ENCODE measurements at places on chromosomes 7 and 10.

DNA sequence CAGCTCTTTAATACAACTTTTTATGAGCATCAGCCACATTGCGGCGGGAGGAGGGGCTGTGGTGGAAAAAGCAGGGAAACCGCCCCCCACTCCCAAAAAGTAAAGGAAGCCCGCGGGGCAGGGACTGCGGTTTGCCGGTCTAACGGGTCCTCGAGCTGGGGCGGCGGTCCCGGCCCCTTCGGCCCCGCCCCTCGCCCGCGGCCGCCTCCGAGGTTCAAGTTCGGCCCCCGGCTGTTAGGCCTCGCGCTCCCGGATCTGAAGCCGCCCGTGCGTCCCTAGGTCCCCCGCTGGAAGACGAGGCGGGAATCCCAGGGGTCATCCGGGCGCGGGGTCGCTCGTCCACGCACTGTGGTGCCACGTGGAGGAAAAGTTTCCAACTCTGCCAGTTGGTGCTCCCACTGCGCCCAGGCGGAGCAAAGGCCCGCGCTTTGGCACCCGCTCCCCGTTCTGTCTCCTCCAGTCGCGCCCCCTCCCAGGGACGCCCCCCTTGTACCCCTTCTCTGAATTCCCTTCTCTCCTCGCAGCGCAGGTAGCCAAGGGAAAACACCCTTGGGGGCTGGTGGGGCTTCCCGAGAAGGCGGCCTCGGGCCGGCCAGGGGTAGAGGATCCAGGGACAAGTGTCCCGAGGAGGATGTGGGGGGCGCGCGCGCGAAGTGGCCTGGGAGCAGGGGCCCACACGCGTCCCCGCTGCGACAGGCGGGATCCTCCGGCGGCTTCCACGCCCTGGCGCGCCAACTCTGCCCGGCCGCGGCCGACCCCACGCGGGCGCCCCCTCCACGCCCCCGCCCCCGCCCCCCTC is 798 bp upstream of the AUTS2 start:
- DNase-seq = peak; percentile 83

GRCh38 chr7:12131122-12131521 is 80.0 kb upstream of the TMEM106B start:
- DNase-seq = no peak

DNA sequence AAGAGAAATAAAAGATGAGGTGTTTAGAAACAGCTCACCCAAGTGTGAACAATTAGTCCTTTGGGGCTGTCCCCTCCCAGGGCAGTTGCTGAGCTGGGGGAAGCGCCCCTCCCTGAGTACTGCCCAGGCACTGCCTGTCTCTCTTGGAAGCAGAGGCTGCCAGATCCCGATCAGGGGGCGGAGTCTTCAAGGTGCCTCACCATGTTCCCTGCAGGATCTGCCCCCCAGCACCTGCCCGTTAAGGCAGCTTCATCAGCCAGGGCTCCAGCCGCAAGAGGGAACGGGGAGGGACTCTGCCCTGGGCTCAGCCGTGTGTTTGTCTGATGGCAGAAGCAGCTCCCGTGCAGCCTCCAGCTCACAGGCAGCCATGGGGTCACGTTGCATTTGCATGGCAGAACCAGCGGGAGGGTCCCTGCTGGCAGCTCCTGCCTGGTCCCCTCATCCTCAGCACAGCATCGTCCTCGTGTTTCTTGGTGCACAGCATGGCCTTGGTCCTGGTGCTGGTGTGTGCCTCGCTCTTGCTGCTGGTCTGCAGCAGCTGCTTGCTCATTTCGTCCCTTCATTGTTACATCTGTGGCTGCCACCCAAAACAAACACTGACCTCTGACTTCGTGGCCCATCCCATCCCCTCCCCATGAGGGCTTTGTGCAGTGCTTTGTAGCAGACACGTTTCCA is 10.7 kb upstream of the DPYSL4 start:
- peak; percentile 64 for DNase-seq

- peak; percentile 42 for DNase-seq
Measured at GRCh38 chr10:104349623-104350126, 4.0 kb upstream of the CFAP58 start.

- DNase-seq = no peak
Measured at GRCh38 chr7:15686957-15687545, 568 bp upstream of the MEOX2 start.

DNA sequence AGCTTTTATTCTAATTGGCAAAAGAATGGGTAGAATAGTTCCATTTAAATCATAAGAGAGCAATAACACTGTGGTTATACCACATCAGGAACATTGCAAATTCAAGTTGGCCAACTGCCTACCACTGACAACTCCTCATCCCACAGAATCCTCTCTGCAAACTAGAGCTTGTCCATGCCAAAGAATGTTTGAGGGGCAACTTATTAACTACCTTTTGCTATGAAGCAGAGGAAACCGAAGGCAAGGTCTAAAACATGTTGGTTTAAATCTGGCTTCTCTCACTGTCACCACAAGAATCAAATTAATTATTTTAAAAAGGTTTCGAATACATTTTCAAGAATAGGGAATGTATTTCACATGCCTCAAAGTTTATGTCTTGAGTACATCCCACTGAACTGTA is 36.0 kb downstream of the RHOBTB1 start:
- no peak for DNase-seq

DNA sequence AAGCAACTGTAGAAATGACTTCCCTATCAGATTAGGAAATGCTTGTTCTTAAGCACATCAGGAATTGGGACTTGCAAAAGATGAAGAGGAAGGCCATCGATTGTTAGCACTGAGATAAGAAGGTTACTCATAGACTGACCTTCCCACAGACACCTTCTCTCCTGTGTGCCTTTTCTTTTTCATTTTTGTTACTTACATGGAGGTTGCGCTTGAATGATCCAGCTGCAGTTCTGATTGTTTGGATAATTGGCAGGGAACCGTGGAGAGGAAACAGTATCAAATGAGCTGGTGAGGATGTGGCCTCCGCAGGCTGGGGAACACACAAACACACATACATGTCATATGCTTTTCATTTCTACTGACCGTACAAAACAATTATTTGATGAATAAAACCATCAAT is 134.9 kb upstream of the RSU1 start:
- peak; percentile 81 for DNase-seq

- DNase-seq = peak; percentile 28
Measured at GRCh38 chr7:128726059-128726736, 13.0 kb upstream of the CALU start.

All from eye (tissue), 1 donor.